KBM-7 (cell line): ENCODE measurements at places on chromosomes 2 and 18.

DNA sequence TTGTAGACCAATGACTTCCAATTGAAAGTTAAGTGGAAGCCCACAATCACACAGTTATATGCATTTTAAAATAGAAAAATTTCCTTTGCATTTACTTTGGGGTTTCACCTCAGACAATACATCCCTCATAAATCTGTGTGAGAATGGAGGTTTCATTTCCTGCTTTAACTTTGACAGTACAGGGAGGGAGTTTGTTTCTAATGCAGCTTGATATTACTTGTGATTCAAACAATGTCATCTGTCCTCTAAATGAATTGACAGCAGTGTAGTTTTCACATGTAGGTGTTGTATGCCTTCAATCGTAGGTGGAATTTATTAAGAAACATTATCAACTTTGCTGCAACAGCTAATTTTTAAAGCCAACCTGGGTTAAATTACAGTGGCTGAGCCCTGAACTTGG is 75.2 kb downstream of the TMEFF2 start:
- DNase-seq: no peak

GRCh38 chr2:23571527-23572282 is 186.7 kb downstream of the KLHL29 start:
- no peak for DNase-seq

GRCh38 chr18:55592106-55592505 is 4.1 kb upstream of the TCF4 start:
- DNase-seq: no peak

- no peak for DNase-seq
Measured at GRCh38 chr2:67037655-67038054, 359.5 kb upstream of the ETAA1 start.

GRCh38 chr2:230634146-230634545 is 78.5 kb upstream of the CAB39 start:
- no peak for DNase-seq

DNA sequence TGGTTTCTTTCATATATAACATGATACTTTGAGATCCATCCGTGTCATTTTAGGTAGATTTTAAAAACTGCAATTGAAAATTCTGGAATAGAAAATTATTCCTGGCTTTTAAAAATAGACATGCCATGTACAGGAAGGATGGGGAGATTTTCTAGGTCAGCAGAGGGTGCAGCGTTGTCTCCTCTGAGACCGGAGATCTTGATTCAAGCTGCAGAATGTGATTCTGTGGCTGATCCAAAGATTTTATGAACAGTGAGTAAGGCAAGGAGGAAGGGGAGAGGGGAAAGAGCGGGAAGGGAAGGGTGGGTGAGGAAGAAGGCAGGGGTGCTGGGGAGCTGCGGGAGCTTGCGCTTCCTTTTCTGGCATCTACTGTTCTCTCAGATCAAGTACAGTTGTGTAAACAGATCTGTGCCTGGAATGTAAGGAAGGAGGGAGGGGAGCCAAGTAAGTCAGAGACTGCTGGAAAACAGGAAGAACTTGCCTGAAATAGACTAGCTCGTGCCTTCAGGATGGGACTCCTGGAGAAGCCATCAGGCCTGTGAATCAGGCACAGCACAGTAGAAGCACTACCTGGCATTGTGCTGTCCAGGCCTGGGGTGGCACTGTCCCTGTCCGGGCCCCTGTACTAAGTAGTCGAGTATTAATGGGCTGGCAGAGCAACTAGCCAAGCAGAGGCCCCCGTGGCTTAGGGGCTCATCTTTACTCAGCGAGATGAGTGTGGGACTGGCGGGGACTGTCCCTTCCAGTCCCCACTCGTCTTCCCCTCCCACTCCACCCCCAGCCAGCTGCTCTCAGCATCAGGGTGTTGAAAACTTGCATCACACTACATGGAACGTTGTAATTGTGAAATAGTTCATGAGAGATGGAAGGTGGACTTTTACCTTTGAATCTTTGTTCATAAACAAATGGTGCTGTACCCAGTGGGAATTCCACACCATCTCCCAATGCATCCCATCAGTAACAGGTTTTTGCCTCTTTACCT is 163.5 kb downstream of the UXS1 start:
- no peak for DNase-seq

GRCh38 chr2:233184669-233185068 is 66.8 kb upstream of the ATG16L1 start:
- DNase-seq: no peak

- no peak for DNase-seq
Measured at GRCh38 chr2:21035974-21036707, 7.7 kb downstream of the APOB start.

DNA sequence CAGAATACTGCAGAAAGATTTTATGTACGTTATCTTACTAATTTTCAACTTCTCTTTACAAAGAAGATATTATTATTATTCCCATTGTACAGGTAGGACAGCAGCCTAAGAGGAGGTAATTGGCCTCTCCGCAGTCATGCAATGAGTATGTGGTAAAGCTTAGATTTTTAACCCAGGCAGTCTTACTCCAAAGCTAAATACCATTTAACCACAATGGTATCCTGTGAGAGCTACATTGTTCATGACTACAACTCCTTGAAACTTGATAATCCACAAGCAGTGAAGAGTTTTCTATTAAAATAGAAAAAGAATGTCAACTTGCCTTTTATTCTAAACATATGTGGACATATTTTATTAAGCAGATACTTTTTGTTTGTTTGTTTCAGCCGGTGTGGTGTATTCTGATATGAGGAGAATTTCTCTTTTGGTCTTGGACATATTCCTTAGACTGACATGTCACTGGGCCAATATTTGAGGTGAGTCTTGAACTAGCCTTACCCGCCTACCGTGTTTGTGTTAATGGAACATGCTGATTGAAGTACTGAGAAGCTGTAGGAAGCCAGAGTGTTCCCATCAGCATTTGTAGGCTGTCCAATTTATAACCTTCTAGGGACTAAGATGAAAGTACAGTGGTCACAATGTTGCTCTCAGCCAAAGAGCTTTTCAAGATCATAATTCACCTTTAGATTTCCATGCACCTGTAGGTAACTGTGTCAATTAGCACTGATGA is 293.9 kb upstream of the DCC start:
- DNase-seq: no peak
